NCI-H1694 (cell line): ENCODE measurements at places on chromosomes 3 and 15.

- DNase-seq = no peak
These were observed 26.9 kb downstream of the LOXL1 start for GRCh38 chr15:73952913-73953750.

DNA sequence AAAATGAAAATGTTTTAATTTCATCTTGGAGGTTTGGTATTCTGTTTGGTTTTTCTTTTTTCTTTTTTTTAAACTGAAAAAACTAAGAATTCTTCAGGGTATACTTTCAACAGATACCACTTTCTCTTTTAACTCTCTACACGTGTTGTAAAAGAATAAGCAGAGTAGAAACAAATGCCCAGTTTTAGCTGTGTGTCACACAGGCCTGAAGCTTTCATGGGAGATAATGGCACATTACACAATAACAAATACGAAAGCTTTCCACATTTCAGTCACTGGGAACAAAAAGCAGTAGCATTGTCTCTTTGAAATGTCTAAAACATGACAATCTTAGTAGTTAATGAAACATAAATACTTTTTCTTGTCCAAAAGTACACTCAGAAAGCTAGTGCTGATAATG, 818.5 kb downstream of the TBL1XR1 start:
- DNase-seq = no peak

GRCh38 chr3:128439226-128439625, 27.5 kb downstream of the DNAJB8 start:
- DNase-seq = no peak

GRCh38 chr3:13260259-13261103, 159.6 kb downstream of the NUP210 start:
- DNase-seq = no peak

DNA sequence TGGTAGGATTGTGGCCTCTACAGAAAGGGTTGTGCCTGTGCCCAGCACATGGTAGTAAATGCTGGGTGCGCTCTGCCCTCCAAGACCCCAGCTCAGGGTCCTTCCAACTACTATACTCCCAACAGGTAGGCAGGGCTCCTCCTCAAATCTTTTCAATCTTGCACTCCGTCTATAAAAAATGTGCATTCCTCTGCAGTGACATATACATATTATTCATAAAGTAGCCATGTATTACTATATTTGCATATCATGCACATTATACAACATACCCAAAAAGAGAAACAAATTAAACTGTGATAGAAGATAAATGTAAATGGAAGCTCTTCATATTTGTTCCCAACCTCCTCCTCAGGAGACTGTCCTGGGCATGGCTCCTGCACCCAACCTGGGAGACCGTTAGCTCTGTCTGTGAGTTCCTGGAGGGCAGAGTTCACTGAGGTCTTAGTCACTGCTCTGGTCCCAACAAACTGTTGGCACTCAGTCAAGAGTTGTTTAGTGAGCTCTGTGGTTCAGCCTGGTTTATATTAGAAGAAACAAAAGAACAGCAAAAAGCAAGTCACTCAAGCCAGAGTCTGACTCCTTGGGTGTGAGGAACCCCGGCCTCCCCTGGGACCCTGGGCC, 47.7 kb upstream of the GRIP2 start:
- DNase-seq = no peak

- DNase-seq = no peak
These were observed 46.7 kb upstream of the MYZAP start for GRCh38 chr15:57544848-57545480.
